ENCODE measurements at places on chromosomes 3 and 15.

DNA sequence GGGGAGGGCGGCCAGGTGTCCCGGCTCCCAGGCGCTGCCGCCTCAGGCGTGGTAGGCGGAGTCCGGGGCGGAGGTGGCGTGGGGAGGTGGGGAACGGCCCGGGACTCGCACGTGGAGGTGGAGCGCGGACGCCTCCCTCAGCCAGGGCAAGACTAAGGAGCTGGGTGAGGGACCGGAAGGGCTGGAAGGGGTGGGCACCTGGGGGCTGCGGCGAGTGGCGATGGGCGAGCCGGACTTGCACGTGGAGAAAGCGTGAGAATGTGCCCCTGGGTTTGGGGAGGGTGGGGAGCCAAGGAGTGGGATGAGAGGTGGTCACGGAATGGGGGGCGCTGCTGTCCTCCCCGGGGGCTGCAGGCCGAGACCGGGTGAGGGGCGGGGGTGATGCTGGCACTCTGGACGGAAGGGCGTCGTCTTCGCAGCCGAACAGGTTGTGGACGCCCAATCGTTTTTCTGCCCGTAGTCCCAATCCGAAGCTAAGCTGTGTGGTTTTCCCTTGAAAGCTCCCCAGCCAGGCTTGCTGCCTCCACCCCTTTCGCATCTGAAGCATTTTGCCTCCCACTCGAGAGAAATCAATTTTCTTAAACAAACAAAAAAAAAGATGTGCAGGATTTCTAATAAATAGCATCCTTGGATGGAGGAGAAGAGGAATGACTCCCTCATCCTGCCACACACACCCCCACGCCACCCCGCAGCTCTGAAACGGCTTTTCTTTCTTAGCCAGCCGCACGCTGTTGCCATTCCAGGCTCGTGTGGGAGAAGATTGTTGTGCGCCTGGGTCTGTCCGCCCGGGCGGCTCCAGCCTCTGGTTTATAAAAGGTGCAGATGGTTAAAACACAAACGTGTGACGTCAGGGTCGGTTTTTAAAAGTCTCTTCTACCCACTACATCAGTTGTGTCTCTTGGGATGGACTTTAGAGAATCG lies 62.5 kb upstream of the ANKRD28 start:
- DNase-seq: no peak

DNA sequence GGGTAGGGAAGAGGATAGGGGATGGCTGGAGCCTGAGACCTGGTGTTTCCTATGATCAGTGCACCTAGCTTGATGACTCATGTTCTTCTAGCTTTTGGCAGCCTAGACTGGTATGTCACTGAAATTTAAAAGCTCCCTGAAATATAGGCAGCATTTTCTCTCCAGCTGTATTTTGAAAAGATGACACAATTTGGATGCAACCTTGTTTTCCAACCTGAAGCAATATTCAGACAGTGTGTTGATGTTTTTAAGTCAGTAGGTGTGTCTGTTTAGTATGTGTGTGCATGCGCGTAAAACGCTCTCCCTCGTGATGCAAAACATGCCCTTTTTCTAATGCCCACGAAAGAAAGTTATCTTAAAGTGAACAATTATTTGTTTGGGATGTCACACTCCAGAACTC lies 58.5 kb downstream of the RPL22L1 start:
- DNase-seq: no peak

GRCh38 chr15:99167640-99168039 lies 62.8 kb downstream of the SYNM start:
- DNase-seq: no peak

DNA sequence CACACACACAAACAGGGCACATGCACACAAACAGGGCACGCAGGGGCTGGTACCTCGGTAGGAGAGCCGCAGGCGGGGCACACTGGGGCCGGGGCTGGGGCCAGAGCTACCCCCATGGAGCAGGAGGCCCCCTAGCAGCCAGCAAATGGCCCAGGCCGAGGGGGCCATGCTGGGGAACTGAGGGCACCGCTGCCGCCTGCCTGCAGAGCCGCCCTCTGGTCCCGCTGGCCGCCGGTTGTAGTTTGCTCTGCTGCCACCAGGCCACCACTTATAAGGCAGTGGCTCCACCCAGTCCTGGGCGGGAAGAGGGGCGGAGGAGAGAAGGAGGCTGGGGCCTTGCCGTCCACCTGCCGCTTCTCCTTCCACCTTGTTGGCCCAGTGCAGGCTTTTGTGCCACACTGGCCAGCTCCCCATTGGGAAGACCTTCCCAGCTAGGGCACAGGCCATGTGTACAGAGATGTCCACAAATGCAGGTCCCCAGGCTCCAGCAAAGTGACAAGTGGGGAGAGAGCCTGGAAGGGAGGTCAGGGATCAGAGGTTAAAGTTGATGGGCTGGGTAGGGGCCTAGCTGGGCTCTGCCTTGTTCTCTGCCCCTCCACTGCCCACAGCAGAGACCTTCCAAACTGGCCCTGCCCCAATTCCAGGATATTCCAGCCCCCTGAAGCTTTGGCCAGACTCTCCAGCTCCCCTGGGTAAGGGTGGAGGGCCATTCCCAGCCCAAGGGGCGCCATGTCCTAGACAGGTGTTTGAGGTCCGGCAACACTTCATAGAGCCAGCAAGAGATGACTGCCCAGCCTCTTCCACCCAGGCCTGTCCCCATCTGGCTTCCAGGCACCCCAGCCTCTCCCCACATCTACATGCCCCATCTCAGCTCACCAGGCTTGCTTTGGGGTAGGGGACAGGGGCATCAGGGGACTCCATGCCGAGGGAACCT lies at the start of gene SEMA3G:
Gene SEMA3G, minus strand, starts transcription at position 244 of the 934 bp plus-strand sequence. Its CDS starts 76 bp downstream, at position 168.
- peak; percentile 68 for DNase-seq

- no peak for DNase-seq
Observed at GRCh38 chr3:188863999-188864406, 307.8 kb upstream of the TPRG1 start.

GRCh38 chr15:30921781-30922479 lies 18.2 kb downstream of the FAN1 start:
- DNase-seq: no peak

- DNase-seq: no peak
Observed at GRCh38 chr3:187709155-187709554, 6.8 kb upstream of the RTP2 start.

DNA sequence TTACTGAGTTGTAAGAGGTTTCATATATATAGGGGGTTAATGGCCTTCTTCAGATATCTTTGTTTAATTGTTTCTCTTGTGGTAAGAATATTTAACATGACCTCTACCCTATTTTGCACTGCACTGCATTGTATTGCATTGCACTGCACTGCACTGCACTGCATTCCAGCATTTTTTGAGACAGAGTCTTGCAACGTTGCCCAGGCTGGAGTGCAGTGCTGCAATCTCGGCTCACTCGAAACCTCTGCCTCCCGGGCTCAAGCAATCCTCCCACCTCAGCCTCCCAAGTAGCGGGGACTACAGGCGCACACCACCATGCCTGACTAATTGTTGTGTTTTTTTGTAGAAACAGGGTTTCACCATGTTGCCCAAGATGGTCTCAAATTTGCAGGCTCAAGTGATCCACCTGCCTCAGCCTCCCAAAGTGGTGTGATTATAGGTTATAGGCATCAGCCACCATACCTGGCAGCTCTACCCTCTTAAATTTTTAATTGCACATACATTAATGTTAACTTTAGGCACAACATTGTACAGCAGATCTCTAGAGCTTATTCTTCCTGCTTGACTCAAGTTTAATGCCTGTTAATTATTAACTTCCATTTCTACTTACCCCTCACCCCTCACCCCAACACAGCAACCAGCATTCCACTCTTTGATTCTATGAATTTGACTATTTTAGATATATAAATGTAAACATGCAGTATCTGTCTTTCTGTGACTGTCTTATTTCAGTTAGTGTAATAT lies 38.4 kb downstream of the NEDD4 start:
- no peak for DNase-seq

DNA sequence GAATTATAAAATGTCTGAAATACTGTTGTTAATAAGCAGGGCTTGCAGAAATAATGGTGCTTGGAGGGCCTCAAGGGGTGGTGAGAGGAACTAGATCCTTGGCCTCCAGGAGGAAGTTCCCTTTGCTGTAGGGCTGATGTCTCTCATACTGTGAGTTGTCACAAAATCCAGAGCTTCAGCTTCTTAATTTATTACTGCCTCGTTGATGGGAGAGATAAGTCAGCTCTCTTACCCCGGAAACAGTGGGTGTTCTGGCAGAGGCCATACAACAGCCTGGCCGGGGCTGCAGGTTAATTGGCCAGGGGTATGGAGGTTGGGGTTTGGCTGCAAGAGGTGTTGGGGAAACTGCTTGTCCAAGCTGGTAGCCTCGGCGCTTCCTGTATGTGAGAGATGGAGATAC lies 15.5 kb downstream of the MAPKAPK3 start:
- DNase-seq: no peak

DNA sequence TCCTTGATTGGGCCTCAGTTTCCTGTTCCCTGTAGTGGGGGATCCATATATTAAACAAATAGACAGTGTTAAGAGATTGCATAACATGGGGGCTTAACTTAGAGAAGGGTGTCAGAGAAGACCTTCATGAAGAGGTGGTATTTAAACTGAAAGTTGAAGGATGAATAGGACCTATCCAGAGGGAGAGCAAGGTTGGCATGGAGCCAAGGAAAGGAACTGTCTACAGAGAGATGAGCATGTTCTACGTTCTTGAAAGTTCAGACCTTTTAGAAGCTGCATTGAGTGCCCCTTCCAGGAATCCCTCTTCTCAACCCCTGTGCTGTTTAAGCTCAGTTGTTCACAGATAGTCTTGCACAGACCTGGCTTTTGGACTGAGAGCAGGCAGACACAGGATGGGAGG lies 2.4 kb downstream of the HTD2 start:
- no peak for DNase-seq

- no peak for DNase-seq
Observed at GRCh38 chr15:60635507-60636352, 156.8 kb upstream of the ICE2 start.

DNA sequence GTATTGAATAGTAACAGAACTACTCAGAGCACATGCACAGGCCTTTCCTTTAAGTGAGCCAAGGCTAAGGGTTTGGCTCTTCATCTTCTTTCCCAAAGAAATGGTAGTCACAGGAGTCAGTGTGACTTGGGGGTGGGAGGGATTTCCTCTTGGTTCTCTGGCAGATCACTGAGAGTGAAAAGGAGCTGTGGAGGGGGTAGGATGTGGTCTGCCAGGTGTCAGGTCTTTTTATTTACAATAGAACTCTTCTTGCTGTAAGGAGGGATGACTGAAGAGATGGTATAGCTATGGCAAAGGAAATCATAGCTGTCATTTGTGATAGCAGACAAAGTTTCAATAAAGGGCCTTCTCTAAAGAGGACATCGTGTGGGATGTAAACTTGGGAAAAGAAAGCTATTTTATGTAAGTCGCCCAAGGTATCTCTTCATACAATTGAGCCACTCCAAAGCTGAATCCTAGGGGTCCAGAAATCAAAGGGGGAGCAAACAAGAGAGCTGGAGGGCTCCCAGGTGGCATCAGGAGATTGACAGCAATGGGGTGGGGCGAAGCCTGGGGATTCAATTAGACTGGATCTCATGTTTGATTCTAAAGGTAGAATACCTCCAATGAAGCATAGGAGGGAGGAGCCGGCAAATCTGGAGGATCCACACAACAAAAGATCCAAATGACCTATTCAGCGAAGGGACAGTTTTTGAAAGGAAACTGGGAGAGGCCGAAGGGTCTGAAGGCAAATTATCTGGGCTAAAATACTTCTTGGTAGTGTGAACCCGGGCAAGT lies 20.0 kb upstream of the CHD2 start:
- DNase-seq: no peak

- no peak for DNase-seq
Observed at GRCh38 chr15:78811825-78812183, 540 bp upstream of the ADAMTS7 start.

GRCh38 chr3:109563149-109563548 lies 225.8 kb upstream of the DPPA4 start:
- peak; percentile 5 for DNase-seq

DNA sequence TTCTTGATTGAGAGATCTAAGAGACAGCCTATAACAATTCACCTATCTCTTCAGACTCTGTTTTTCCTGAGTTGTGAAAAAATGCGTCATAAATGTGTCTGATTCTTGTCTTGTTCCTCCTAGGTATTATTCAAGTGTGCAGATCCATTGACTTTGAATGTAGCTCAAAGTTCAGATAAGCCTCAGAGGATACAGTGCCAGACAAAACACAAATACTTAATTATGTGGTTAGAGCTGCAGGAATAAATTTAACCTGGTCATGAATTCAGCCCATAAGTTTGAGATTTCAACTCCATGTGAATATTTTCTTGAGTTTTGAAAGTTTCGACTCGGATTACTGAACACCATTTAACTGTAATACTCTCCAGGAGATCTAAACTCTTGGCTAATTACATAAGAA lies 174.0 kb downstream of the ECT2 start:
- no peak for DNase-seq

DNA sequence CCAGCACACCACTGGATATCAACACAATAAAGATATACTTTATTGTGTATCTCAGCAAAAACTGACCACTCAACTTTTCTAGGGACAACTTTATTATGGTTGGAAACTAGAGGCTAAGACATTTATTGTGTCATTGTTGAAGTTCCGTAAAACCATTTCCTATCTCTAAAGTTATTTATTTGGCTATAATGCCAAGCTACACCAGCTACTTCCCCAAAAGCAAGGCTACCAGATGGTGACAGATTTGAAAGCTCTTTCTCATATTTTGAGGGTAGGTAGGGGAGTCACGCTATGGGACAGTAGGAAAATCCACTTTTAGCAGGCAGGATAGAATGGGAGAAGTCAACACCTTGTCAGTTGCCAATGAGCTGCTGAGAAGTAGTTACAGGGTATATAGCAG lies 834.6 kb upstream of the CFAP20DC start:
- DNase-seq: no peak

DNA sequence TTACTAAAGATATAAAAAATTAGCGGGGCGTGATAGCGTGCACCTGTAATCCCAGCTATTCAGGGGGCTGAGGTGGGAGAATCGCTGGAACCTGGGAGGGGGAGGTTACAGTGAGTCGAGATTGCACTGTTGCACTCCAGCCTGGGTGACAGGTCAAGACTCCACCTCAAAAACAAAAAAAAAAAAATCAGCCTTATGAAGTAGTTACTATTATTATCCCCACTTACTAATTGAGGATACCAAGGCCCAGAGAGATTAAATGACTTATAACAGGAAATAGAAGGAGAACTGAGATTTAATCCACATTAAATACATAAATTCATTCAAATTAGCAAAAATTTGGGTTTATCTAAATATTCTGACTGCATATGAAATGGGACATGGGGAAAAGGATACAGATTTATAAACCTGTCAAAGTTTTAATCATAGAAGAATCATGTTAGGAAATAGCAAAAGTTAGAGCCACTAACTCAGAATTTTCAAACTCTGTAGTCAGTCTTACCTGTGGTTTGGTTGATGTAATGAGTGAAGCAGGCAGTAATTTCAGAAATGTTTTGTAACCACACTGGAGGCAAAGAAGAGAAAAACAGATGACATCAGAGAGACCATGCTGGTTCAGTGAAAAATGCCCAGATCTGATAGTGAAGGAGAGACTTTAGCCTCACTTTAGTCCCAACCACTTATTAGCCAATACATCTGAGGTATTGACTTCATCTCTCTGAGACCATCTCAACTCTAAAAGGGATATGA lies 25.0 kb upstream of the ACAP2 start:
- DNase-seq: no peak

Data from stimulated activated CD4-positive, alpha-beta T cell treated with anti-CD3 and anti-CD28 coated beads, Interleukin-15, amount 100 ng/mL, for 48 hours (primary cell).